GM06990 (cell line): ENCODE measurements at places on chromosomes 1 and 21.

DNA sequence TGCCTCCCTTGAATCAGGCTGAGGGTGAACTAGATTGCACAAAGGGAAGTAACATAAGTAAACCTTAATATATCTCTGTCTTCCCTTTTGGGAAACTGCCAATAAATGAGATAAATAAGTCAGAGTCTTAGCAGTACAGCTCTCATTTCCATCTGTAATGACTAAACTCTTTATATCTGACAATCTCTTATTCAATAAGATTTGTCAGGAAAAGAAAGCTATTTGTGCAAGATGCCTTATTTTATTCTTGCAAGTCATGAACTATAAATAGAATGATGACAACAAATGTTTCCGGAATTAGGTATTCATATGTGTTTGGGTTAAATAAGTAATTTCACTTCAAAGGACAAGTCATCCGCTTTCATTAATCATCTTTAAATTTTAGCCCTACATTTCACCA lies 229.2 kb downstream of the PTGER3 start:
- DNase-seq, result no peak

DNA sequence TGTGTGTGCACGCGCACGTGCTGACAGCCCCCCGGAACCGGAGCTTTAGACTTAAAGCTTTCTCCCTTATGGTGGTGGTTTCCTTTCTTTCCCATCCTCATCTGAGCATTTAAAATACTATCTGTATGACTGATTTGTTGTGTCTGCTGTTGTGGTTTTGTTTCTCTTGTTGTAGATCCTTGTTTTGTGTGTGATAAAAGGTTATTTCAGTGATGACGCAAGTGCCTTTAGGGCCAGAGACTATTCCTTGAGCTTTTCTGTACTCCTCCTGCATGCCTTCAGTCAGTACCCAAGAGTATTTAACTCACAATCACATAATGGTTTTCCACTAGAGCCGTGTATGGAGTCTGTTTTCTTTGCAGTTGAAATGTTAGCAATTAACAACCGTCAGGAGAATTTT lies 45.4 kb downstream of the LCA5L start:
- DNase-seq, result no peak

- no peak for DNase-seq
These were observed 23.2 kb downstream of the TNNT2 start for GRCh38 chr1:201354151-201354900.

DNA sequence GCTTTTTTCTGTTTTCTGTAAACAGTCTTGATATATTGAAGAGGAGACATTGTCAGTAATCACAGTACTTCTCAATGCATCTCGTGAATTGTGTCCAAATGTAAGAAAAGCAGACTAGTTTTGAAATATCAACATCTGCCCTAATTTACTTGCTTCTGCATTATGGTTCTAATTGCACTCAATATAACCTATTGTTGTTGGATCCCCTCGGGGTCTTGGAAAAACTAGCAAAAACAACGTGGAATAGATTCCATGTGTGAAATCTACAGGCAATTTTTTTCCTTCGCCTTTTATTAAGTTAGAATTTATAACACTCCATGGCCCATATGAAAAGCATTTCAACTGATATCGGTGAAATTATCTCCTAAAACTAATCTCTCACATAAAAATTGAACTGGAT lies 236.5 kb downstream of the TTLL7 start:
- no peak for DNase-seq

- DNase-seq, result no peak
These were observed 22.7 kb downstream of the UCHL5 start for GRCh38 chr1:193036337-193037047.

- DNase-seq, result no peak
These were observed 135.5 kb upstream of the ERRFI1 start for GRCh38 chr1:8161546-8162105.

DNA sequence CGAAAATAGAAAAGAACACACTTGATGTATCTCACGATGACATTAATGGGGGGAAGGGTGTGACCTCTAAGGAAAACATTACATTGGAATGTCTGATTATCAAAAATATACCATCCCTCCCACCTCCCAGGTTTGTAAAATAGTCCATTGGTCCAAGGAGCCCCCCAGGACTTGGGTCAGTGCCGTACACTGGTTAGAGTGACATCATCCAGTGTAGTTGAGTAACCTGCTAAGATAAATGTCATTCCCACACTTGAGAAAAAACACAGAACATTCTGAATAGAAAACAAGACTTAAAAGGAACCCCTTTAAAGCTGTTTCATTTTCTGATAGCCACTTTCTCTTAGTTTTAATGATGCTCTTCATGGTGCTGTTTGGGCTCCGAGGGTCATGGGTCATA lies 15.2 kb downstream of the DDX20 start:
- no peak for DNase-seq

GRCh38 chr1:162028726-162029125 lies 5.1 kb upstream of the OLFML2B start:
- DNase-seq, result peak; percentile 22

GRCh38 chr1:93082313-93082712 lies 3.2 kb downstream of the MTF2 start:
- DNase-seq, result no peak

- DNase-seq, result no peak
These were observed 1.8 kb upstream of the LAMTOR5 start for GRCh38 chr1:110409316-110409715.

DNA sequence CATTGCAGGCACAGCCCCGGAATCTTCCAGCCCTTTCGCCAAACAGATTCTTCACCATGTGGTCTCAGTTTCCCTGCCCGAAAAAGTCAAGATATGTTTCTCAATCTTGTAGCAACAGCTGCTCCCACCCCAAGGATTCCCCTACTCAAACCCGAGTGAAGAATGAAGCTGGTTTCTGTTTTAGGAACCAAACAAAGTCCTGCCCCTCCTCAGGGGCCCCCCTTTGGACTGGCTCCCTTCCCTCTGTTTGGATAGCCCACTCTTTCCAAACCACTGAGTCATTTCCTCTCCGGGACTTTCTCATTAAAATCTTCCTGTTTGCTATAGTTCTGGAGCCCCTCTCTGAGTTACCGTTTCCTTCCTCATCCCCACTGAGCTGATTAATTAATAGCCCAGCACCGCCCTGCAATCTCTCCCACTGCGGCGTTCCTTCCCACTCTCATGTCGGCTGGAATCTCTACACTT lies 100.9 kb downstream of the TSEN15 start:
- no peak for DNase-seq

- no peak for DNase-seq
These were observed 15.8 kb upstream of the SLC25A44 start for GRCh38 chr1:156177919-156178654.

GRCh38 chr1:186882372-186883134 lies 53.8 kb downstream of the PLA2G4A start:
- DNase-seq, result no peak
